ENCODE measurements at places on chromosomes 6 and 20.
A peak's percentile ranks its signal among the peaks of the same experiment; 100 is the strongest.

GRCh38 chr20:59667131-59667530 is 62.8 kb downstream of the PHACTR3 start:
- H3K36me3 ChIP-seq = no peaks in the 10 kb centered on the region
- H3K27ac ChIP-seq = no peak overlapping the region
- no peaks in the 10 kb centered on the region for H3K27me3 ChIP-seq
- no peak overlapping the region for H3K4me3 ChIP-seq
- DNase-seq = no peak

GRCh38 chr6:144149894-144150709 is at the start of gene STX11:
Gene STX11 (plus strand): TSS chr6:144150517. CDS start chr6:144186628, 36,111 bp downstream.
- DNase-seq = peak; percentile 85
- H3K27ac ChIP-seq = peak within 1 kb of the TSS; percentile 90
- no peaks in the 10 kb centered on the region for H3K27me3 ChIP-seq
- peak within 1 kb of the TSS; percentile 55 for H3K4me3 ChIP-seq
- peaks cover 5% of the 10 kb centered on the region for H3K36me3 ChIP-seq
- peaks cover 16% of the 10 kb centered on the region for H3K4me1 ChIP-seq

- H3K27ac ChIP-seq = no peak overlapping the region
- H3K27me3 ChIP-seq = no peaks in the 10 kb centered on the region
- no peak overlapping the region for H3K4me3 ChIP-seq
- peak; percentile 84 for DNase-seq
- peaks cover 45% of the 10 kb centered on the region for H3K36me3 ChIP-seq
- peaks cover 19% of the 10 kb centered on the region for H3K4me1 ChIP-seq
Observed at GRCh38 chr6:35294308-35294945, 3.2 kb upstream of the DEF6 start.

- peaks cover 48% of the 10 kb centered on the region for H3K4me1 ChIP-seq
- no peak overlapping the region for H3K4me3 ChIP-seq
- H3K27me3 ChIP-seq = no peaks in the 10 kb centered on the region
- no peaks in the 10 kb centered on the region for H3K36me3 ChIP-seq
- DNase-seq = no peak
Observed at GRCh38 chr6:17703256-17703694, 3.5 kb downstream of the NUP153 start.

- no peaks in the 10 kb centered on the region for H3K36me3 ChIP-seq
- H3K27ac ChIP-seq = no peak overlapping the region
- no peaks in the 10 kb centered on the region for H3K4me1 ChIP-seq
- no peak overlapping the region for H3K4me3 ChIP-seq
- no peaks in the 10 kb centered on the region for H3K27me3 ChIP-seq
Observed at GRCh38 chr6:111441678-111442243, 41.3 kb downstream of the REV3L start.

- no peaks in the 10 kb centered on the region for H3K27me3 ChIP-seq
- DNase-seq = no peak
- H3K4me1 ChIP-seq = no peaks in the 10 kb centered on the region
- no peak overlapping the region for H3K4me3 ChIP-seq
- H3K36me3 ChIP-seq = no peaks in the 10 kb centered on the region
Observed at GRCh38 chr6:73152966-73153757, 72.1 kb downstream of the KHDC1L start.

DNA sequence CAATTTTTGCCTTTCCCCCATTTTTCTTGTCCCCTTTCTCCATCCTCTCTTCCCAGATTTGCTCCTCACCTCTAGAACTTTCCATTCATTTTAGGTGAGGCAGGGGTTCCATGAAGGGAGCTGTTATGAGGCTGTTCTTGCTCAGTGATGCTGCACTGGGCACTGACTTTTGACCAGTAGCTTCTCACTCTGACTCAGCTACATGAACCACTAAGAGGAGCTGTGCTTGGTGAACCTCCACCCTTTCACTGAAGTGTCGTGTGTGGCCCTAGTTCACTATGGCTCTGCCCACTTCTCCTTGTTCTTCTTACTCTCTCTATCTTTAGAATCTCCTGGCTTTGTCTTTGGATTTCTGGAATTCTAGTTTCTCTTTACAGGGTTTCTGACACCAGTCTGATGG is 307.1 kb upstream of the RNF24 start:
- no peak overlapping the region for H3K4me3 ChIP-seq
- no peaks in the 10 kb centered on the region for H3K36me3 ChIP-seq
- H3K27me3 ChIP-seq = no peaks in the 10 kb centered on the region
- no peak for DNase-seq
- H3K4me1 ChIP-seq = no peaks in the 10 kb centered on the region

DNA sequence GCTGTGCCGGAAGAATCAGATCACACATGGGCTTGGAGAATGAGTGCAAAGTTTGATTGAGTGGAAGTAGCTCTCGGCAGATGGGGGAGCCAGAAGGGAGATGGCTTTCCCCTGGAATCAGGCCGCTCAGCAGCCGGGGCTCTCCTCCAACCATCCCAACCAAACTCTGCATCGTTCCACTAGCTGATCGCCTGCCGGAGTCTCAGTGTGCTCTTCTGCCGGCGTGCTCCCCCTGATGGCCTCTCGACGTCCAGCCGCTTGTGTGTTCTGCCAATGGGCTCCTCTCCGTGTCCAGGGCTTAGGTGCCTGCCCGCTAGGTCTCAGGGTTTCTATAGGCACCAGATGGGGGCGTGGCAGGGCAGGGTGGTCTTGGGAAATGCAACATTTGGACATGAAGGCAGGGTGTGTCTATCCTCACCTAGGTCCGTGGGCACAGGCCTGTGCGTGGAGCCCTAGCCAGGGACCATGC is 4.9 kb upstream of the BIRC7 start:
- no peaks in the 10 kb centered on the region for H3K36me3 ChIP-seq
- H3K4me3 ChIP-seq = no peak overlapping the region
- no peak for DNase-seq
- H3K27me3 ChIP-seq = peaks cover 16% of the 10 kb centered on the region

DNA sequence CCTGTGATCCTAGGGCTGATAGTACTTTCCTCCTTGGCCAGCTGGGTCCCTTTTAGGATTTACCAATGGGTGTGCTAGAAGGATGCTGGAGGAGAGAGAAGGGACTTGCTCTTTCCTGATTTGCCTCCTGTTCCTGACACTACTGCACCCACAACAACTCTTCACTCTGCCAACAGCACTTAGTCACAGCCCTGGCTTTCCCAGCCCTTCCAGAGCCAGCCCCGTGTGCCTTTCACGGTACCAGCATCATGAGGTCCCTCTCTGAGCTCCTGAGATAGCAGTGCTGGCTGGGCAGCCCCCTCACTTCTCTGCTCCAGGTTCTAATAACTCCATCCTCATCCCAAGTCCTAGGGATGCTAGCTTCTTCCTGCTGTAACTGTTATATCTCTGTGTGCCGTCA is 80.9 kb downstream of the DNAH8 start:
- no peak for DNase-seq
- no peak overlapping the region for H3K4me3 ChIP-seq

- no peaks in the 10 kb centered on the region for H3K36me3 ChIP-seq
- no peaks in the 10 kb centered on the region for H3K27me3 ChIP-seq
- no peak overlapping the region for H3K4me3 ChIP-seq
- H3K27ac ChIP-seq = no peak overlapping the region
- no peak for DNase-seq
Observed at GRCh38 chr6:143198312-143198711, 137.6 kb downstream of the AIG1 start.

DNA sequence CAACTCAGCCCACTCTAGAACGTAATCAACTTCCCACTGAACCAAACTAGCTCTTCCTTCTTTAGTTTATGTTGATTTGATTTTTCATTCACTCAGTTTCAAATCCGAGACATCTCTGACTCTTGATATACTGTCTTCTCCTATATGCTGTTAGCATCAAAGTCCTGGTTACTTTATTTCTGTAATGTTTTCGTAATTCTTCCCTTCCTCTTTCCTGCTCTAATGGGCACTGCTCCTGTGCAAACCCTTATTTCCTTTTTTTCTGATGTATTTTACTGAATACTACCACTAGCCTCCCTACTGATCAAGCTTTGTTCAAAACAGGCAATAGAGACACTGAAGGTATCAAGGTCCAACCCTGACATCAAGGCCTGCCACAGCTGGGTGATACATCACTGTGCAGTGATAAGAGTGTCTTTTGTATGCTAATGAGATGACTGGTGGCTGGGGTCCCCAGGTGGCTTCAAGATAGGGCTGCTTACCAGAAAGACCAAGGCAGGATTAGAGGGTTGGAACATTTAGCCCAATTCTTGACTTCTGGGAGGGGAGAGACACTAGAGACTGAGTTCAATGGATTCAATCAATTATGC is 95.2 kb downstream of the KIF13A start:
- no peak overlapping the region for H3K27ac ChIP-seq
- H3K27me3 ChIP-seq = no peaks in the 10 kb centered on the region
- no peaks in the 10 kb centered on the region for H3K36me3 ChIP-seq
- DNase-seq = no peak

DNA sequence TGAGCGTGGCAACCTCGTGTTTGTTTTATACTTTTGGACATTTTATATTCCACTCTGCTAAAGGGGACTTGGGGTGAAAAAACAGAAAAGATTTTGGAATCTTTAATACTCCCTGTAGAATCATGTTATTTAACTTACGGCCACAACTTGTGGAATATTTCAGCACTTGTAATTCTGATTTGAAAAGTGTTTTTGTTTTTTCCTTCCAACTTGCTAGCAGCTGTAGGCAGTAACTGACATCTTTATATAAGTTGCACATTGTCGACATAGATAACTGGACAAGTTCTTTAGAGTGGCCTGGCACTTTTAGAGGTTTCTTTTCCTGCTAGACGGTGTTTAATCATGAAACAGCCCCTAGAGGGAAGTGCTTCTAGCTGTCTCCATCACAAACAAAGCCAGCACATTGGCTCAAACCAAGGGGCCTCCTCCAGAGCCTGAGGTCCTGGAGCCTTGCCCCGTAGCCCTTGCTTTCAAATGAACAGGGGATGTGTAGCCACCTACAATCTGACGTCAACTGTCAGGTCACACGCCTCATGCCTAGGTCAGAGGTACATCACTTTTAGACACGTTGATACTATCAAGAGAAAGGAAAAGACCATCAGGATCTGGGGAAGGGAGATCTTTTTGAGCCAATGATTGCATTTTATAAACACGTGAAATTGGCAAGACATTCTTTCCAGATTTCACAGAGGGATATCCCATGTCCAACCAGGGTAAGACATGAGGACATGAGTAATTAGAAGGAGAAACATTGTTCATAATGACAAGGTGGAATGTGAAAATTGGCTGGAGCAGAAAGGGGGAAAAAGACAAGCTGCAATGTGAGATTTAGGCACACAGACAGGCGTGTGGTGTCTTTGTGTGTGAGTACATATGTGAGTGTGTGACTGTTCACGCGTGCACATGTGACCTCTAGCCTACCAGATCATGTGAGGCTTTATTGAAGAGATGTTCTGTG is 92.1 kb downstream of the TXNDC5 start:
- H3K27me3 ChIP-seq = no peaks in the 10 kb centered on the region
- H3K4me1 ChIP-seq = no peaks in the 10 kb centered on the region
- no peak overlapping the region for H3K4me3 ChIP-seq
- H3K27ac ChIP-seq = no peak overlapping the region
- no peaks in the 10 kb centered on the region for H3K36me3 ChIP-seq
- no peak for DNase-seq

- H3K4me3 ChIP-seq = no peak overlapping the region
- no peaks in the 10 kb centered on the region for H3K4me1 ChIP-seq
- H3K36me3 ChIP-seq = no peaks in the 10 kb centered on the region
Observed at GRCh38 chr20:61514396-61514795, 262.3 kb downstream of the CDH4 start.

- no peaks in the 10 kb centered on the region for H3K36me3 ChIP-seq
- H3K4me3 ChIP-seq = no peak overlapping the region
- no peaks in the 10 kb centered on the region for H3K27me3 ChIP-seq
Observed at GRCh38 chr6:42131531-42131930, 10.9 kb downstream of the C6orf132 start.

DNA sequence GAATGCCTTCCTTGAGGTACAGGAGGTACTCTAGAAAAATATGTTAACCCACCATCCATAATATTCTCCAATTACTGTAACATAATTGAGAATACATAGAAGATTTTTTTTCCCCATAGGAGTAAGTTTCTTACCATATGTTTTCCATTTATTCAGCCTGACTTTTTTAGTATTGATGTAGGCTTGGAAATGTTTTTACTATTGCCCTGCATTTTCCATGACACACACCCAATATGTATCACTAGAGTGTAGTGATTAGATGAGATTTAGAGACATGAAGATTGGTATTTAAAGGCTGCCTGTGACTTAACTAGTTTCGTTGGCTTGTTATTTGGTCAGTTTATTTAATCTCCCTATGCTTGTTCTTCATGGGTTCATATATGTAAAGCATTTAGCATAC is 39.5 kb downstream of the KCNQ5 start:
- H3K4me1 ChIP-seq = no peaks in the 10 kb centered on the region
- DNase-seq = no peak
- H3K27ac ChIP-seq = no peak overlapping the region

- H3K4me3 ChIP-seq = no peak overlapping the region
- no peaks in the 10 kb centered on the region for H3K27me3 ChIP-seq
- H3K4me1 ChIP-seq = peaks cover 39% of the 10 kb centered on the region
- no peak overlapping the region for H3K27ac ChIP-seq
- no peaks in the 10 kb centered on the region for H3K36me3 ChIP-seq
- DNase-seq = no peak
Observed at GRCh38 chr6:1536526-1537429, 72.9 kb upstream of the FOXC1 start.

DNA sequence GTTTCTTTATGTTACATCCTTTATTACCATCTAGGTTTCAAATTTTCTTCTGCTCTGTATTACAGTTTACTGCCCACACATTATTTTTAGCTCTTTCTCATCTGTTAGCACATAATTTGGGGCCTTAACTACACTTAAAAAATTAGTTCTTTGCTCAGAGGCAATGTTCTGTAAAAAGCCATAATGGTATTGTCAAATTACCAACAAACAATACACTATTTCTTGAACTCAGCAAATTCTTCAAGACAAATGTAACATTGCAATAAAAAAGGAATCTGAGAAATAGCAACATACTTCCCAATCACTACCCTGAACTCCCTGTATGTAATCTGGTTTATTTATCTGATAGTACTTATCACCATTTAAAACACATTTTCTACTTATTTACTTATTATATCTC is 448.6 kb upstream of the OPRM1 start:
- no peak for DNase-seq
- no peaks in the 10 kb centered on the region for H3K4me1 ChIP-seq
- H3K27ac ChIP-seq = no peak overlapping the region
- no peaks in the 10 kb centered on the region for H3K36me3 ChIP-seq

- H3K4me1 ChIP-seq = no peaks in the 10 kb centered on the region
- no peak overlapping the region for H3K4me3 ChIP-seq
- H3K27ac ChIP-seq = no peak overlapping the region
Observed at GRCh38 chr20:14199111-14199510, 138.3 kb downstream of the FLRT3 start.
